ENCODE measurements at places on chromosomes 12 and 14.

GRCh38 chr12:18368594-18368993 is 107.3 kb downstream of the PIK3C2G start:
- no peak for DNase-seq

GRCh38 chr12:69765515-69765914 is 26.9 kb downstream of the RAB3IP start:
- DNase-seq = no peak

GRCh38 chr14:76904100-76904739 is 78.0 kb downstream of the LRRC74A start:
- peak; percentile 73 for DNase-seq

GRCh38 chr12:46209170-46209569 is 59.7 kb downstream of the SLC38A1 start:
- DNase-seq = peak; percentile 41

- peak; percentile 29 for DNase-seq
Measured at GRCh38 chr12:6871052-6871957, 1.8 kb downstream of the SPSB2 start.

DNA sequence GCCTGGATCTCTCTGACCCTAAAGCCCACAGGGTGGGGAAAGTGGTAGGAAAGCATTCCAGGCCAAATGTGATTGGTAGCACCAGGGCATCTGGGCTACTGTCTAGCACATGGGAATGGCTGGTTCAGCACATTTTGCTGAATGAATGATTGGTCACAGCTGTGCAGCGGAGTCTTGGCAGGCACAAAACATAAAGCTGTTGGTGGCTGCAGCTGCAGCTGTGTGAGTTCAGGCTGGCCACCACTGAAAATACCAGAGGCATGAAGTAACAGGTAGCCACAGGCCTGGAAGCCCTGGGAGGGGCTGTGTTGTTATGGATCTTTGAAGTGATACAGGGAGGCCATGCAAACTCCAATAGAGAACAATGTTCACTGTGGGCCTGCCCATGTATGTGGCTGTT is 72.7 kb downstream of the MYRFL start:
- peak; percentile 89 for DNase-seq

DNA sequence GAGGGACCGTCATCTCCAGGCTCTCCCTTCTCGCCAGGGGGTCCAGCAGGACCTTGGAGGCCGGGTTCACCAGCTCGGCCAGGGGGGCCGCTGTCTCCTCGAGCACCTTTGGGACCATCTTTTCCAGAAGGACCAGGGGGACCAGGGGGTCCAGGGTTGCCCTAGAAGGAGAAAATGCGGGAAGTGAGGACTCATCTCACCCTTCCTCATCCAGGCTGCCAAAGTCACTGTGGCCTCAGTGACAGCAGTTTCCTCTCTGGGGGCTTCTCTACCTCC is 15.1 kb downstream of the TMEM106C start:
- DNase-seq = no peak

DNA sequence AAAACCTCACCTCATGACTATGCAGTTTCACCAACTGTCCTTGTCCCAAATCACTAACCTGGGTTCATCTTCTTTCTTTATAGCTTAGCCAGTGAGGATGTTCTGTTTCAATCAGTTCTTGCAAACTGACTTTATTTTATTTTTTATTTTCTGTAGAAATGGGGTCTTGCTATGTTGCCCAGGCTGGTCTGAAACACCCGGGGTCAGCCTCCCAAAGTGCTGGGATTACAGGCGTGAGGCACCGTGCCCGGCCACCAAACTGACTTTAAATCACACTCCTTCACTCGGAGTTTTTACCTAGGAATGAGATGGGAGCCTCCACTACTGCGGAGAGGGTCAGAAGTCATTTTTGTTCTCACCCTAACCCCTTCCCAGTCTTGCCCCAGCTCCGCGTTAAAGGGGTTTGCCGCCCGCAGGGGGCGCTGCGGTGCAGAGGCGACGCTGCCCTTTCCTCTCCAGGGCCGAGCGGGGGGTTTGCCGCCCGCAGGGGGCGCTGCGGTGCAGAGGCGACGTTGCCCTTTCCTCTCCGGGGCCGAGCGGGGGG is 7.0 kb upstream of the B4GALNT3 start:
- DNase-seq = no peak

GRCh38 chr12:114406316-114406983 is 506 bp upstream of the TBX5 start:
- peak; percentile 76 for DNase-seq

DNA sequence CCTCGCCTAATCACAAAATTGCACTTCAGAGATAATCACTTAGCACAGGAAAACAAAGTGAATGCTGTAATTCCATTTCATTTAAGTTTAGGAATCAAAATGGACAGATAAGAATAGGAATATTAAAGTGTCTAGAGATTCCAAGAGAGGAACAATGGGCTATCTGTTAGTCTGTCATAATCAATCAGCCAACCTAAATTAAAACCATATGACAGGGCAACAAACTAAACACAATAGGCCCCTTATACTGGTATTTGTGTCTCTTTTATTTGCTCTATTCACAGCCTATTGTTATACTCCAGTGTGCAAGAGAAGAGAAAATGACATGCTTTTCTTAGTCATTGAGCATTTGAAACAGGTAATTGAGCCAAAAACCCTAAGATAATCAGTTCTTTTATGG is 259.4 kb downstream of the PRKD1 start:
- no peak for DNase-seq

DNA sequence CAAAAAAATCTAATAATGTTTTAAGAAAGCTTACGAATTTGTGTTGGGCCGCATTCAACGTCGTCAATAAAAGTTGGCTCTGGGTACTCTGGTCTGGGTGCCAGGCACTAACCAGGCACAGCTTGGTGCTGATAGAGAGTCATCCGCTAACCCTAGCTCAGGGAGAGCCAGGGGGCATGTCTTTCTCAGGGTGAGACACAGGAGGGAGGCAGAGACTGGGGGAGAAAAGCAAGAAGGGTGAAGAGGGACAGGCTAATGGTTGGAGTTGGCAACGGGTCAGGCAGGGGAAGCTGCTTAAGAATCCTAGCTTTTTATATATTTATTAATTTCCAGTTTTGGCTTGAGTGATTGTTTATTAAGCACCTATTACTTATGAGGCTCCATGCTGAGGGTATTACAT is 105.0 kb downstream of the CMKLR1 start:
- no peak for DNase-seq

DNA sequence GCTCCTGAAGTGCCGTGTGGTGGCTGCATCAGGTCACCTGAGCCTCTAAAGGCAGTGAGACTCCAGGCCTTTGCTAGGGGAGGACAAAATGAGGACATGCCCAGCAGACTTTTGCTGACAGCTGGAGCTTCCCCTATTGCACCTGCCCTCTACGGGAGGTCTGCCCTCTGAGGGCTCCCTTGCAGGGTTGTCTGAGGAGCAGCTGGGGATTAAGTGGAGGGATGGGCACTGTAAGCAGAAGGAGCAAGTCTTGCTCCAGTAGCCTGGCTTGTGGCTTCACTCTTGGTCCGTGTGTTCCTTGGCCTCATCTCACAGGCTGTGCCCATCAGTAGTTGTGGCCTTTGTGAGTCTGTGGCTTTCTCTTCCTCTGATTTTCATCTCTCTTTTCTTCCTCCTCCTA is 66.9 kb upstream of the NRXN3 start:
- no peak for DNase-seq

DNA sequence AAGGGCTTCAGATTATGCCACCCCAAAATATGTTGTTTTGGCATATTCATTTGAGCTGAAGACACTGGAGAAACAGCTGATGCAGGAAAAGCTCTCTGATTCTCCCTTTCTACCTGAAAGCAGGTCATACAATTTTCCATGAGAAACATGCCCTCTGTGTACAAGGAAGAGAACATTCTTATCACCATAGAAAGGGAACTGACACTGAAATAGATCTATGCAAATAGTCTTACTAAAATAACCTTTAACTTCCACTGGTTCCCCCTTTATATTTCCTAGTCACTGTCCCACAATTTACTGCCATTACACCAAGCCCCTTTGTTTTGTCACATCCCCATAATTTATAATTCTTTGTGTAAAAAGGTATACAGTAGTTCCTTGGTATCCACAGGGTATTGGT is 9.6 kb upstream of the PHC1 start:
- no peak for DNase-seq

DNA sequence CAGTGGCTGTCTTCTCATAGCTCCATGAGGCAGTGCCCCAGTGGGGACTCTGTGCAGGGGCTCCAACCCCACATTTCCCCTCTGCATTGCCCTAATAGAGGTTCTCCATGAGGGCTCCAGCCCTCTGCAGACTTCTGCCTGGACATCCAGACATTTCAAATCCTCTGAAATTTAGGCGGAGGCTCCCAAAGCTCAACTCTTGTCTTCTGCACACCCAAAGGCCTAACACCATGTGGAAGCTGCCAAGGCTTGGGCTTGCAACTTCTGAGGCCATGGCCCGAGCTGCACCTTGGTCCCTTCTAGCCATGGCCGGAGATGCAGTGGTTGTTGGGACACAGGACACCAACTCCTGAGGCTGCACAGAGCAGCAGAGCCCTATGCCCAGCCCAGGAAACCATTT is 20.5 kb upstream of the PPP2R5C start:
- DNase-seq = no peak

DNA sequence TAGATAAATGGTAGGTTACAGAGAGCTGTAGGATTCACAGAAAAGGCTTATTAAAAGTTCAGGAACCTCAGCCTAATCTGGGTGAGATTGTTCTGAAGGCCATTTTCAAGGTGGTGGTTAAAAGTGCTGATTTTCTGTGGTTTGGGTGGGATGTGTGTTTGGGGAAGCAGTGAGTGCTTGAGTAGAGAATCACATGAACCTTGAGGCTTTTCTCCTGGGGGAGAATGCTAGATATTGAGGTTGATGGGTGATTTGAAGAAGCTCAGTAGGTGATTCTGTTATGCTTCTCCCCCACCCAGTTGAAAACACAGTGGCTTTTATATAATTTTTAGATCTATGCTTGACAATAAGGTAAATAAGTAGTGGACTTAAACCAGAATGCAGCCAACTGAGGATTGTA is 420.9 kb downstream of the PCNX1 start:
- no peak for DNase-seq

DNA sequence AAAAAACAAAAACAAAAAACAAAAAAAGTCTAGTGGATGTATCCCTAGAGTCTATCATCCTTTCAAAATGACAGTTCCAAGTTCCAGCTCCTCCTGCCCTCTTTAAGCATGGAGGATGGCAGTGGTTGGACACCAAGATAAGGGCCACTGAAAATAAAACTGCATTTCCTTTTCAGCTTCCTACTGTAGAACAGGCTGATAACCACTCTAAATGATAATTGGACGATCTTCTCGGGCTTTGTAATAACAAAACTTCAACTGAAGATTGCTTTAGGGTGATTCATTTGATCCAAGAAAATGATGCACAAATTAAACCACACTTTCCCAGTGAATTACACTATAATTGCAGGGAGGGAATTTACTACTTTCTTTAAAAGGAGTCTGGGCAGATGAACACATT is 42.2 kb upstream of the CRACR2A start:
- DNase-seq = no peak

DNA sequence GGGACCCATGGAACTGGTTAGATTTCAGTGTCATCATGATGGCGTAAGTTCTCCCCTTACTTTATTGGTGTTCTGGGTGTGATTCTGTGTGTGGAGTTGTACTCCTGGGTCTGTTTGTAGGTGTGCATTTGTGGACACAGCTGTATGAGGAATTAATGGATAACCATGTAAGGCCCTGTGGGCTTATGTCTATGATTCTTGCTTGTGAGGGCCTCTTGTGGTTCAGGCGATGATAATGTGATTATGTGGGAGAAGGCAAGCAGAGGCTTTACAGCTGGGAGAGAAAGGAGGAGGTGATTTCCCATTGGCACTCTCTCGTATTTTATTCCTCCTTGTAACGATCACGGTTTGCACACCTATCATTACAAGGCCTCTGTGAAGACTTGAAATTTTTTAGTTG is 96.1 kb downstream of the SCN8A start:
- peak; percentile 58 for DNase-seq

DNA sequence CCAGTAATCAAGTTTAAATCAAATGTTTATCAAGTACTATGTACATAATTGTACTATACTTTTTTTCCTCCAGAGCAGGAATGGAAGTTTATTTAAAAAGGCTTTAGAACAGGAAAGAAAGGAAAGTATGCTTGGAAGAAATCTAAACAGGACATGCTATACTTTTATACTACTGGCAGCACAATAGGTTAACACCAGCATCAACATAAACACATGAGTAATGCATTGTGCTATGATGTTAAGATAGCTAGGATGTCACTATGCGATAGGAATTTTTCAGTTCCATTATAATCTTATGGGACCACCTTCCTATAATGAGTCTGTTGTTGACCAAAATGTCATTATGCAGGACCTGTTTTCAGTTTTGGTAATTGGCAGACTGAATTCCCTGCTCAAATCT is 41.5 kb upstream of the ANKS1B start:
- DNase-seq = no peak

GRCh38 chr12:124314766-124315165 is 19.9 kb downstream of the RFLNA start:
- no peak for DNase-seq

DNA sequence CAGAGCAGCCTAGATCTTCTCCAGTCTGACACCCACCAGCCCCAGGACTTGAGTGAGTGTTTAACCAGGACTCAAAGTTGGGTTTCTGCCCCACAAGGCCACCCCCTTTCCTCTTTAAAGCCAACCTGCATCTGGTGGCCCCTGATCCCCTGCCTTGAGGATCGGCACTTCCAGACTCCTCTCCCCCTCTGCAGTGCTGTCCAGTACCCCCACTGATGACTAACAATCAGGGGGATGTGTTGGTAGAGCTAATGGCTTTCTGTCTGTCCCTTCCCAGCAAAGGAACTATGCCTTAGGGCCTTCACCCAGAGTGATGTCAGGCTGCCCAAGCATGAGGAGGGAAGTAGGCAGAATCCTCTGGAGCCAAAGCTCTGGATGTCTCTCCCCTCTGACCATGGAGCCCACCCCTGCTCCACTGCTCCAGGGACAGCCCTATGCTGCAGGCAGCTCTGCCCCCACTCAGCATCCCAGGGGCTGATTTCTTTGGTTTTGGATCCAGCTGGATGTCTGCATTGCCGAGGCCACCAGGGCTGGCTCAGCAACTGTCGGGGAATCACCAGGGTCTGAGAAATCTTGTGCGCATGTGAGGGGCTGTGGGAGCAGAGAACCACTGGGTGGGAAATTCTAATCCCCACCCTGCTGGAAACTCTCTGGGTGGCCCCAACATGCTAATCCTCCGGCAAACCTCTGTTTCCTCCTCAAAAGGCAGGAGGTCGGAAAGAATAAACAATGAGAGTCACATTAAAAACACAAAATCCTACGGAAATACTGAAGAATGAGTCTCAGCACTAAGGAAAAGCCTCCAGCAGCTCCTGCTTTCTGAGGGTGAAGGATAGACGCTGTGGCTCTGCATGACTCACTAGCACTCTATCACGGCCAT is 42.9 kb downstream of the DAD1 start:
- peak; percentile 90 for DNase-seq

DNA sequence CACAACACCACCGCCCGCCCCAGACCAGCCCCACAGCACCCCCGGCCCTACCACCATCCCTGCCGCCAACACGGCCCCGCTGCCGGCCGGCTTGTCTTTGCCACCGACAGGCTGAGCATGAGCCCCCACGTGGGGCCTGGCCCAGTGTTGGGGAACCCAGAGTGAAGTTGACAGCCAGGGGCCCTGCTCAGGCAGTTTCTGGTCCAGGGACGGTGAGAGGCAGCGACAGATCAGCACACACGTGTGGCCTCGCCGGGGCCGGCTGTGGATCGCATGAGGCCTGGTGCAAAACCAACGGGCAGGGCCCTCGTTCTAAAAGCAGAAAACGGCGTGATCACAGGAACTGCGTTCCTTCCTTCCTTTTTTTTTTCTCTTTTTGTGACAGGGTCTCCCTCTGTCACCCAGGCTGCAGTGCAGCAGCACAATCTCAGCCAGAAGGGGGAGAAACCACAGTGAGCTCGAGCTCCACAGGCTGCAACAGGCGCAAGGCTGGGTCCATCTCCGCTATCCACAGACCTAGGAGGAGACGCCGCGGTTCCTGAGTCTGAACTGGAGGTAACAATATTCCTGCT is 50.5 kb upstream of the FBRSL1 start:
- no peak for DNase-seq

All from fibroblast of skin of right biceps (primary cell).